ENCODE measurements at places on chromosomes 6 and 20.

- DNase-seq = no peak
Measured at GRCh38 chr6:106181664-106182418, 95.7 kb downstream of the PRDM1 start.

GRCh38 chr6:88872962-88873361 is 90.5 kb downstream of the RNGTT start:
- DNase-seq = no peak

- no peak for DNase-seq
Measured at GRCh38 chr6:116030770-116031169, 29.9 kb downstream of the FRK start.

DNA sequence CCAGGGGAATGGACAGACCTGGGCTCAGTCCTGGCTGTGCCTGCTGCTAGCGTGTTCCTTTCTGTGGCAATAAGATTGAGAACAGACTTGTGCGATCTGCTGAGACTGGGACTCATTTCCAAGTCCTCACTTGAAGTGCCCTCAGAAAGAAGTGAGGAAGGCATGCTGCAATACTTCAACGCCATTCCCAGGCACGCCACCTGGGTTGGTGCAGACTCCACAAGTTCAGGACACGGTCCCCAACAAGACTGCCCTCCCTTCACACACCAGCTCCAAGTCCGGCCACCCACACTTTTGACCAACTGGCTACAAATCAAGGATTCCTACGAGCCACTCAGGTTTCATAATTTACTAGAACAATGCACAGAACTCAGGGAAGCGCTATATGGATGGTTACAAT is 391.8 kb upstream of the SULF2 start:
- no peak for DNase-seq

GRCh38 chr6:99334526-99335127 is 14.8 kb downstream of the FAXC start:
- DNase-seq = no peak

GRCh38 chr20:58303547-58303946 is 6.0 kb upstream of the RAB22A start:
- no peak for DNase-seq

DNA sequence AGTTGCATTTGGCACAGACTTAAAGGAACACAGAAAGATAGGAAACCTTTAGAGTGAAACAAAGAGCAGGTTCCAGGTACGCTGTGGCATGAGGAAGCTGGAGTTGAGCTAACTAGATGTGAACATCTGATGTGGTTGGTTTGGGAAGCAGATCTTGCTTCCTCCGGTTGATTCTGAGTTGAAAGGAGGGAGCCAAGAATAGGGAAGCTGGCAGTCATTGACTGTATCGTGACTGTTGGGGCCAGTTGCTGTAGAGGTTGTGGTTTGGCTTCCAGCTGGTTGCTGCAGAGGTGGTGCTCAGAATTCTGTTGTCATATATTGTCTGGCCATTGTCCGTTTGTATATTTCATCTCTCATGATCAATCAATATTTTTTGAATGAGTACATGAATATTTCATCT is 325.9 kb downstream of the PLCB1 start:
- DNase-seq = no peak

DNA sequence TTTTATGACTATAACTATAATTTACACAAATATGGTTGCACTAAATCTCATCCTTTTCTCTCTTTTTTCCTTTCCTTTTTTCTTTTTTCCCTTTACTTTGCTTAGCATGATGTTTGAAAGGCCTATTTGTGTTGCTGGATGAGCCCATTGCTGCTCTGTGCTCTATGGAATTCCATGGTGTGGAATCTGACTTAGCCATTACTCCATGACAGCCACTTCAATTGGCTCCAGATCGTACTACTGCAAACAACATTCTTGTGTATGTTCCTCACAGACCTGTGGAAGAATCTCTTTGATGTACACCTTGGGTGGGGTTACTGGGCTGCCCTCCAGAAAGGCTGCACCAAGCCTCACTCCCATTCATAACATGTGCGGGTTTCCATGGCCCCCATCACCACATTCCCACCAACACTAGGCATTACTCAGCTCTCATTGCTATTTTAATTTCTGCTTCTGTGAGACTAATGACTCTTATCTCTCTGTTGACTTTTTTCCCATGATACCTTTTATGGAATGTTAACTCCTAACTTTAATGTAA is 979.0 kb downstream of the KIF16B start:
- DNase-seq = no peak

GRCh38 chr6:130466748-130467061 is 100.9 kb downstream of the TMEM200A start:
- DNase-seq = no peak

DNA sequence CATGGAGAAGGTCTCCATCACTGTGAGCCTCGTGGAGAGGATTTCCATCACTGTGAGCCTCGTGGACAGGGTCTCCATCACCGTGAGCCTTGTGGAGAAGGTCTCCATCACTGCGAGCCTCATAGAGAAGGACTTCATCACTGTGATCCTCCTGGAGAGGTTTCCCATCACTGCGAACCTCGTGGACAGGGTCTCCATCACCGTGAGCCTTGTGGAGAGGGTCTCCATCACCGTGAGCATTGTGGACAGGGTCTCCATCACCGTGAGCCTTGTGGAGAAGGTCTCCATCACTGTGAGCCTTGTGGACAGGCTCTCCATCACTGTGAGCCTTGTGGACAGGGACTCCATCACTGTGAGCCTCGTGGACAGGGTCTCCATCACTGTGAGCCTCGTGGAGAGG is 140.4 kb downstream of the ERMARD start:
- no peak for DNase-seq

DNA sequence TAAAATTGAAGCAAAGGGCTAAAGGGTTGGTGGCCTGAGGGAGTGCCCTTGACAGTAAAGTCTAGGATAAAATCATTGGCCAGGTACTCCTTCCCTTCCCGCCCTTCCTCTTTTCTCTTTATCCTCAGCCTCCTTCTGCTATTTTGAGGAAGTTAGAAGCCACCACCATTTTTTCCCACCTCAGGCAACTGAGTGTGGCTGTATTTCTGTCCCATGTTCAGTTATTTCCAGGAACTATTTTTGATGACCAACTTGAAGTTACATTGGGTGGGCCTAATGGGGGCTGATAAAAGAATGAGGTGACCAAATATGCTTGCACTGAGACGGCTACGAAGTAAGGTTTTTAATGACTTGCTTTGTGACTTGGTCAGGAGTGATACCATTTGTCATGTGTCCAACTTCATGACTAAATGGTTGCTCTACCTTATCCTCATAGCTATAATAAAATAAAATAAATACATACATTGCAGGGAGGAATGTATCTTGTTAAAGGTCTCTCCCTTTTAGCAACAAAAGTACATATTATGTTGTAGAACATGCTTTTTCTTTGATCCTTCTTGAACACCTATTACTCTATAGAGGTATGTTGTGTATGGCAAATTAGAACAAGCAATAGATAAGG is 12.0 kb downstream of the PTPN1 start:
- DNase-seq = no peak

GRCh38 chr6:20802596-20802995 is 268.3 kb downstream of the CDKAL1 start:
- no peak for DNase-seq

DNA sequence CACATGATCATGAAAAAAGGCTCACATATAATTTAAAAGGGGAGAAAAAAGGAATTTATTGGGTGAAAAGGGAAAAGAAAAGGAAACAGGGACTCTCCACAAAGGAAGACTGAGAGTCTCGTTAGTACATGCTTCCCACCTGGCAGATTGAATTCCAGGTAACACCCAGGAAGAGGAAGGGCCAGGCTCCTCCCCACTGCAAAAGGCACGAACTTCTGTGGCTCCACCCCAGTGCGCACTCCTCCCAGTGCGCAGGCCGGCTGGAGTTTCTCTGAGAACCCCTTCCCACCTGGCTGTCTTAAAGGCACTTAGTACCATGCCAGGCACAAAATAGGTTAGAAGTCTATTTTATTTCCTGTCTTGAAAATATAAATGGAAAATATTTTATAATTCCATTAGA is 129.8 kb downstream of the COL12A1 start:
- DNase-seq = no peak

DNA sequence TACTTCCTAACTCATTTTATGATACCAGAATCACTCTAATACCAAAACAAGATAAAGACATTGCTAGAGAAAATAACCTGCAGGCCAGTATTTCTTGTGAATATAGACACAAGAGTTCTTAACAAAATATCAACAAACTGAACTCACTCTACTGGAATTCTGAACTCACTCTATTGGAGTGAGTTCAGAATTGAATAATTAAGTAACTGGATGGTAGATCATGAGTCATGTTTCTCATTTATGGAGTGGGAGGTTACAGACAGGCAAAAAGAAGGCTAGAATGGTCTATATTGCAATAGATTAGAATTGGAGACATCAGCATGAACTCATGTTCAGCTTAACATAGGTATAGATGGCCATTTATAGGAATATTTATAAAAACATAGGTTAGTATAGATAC is 26.6 kb upstream of the C6orf58 start:
- DNase-seq = no peak

- no peak for DNase-seq
Measured at GRCh38 chr6:136225496-136225895, 24.6 kb downstream of the MTFR2 start.

DNA sequence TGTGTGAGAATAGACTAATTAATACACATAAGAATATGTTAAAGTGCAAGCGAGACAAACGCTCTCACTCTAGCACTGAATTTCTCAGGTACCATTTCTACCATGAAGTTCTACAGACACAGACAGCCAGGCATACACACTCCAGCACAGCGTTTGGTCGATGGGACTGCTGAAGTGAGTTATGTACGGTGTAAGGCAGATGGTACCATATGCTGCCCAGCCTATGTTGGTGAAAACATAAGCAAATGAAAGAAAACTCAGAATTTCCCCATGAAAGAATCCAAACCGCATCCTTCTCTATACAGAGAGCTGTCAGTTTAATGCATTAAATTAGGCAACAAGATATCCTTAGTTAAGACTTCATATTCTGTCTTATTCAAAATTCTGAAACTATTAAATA is 34.9 kb downstream of the AGPAT4 start:
- DNase-seq = no peak

DNA sequence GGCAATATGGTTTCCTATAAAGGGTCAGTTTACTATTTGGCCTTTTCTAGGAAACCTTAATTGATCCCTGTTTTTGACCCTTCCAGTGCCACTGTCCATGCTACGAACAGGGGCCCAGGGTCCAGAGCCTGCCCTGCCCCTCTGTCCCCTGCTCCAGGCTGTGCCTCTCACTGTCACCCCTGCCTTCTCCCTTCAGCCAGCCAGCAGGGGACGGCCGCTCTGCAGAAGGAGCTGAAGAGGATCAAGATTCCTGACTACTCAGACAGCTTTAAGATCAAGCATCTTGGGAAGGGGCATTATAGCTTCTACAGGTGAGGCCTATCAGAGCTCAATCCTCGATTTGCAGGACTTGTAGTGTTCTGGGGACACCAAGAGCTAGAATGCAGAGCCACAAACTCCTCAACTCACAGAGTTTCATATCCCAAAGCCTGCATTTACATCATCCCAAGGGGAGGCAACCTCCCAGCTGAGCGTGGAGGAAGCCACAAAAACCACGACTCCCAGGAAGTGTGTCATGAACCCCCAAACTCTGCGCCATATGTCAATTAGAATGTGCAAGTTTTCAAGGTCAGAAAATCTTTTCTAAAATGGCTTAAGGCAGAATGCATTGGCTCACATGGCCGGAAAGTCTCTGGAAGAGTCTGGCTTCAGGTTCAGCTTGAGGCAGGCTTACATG is 3.6 kb downstream of the BPI start:
- DNase-seq = no peak

- no peak for DNase-seq
Measured at GRCh38 chr6:113115196-113115595, 741.9 kb upstream of the MARCKS start.

GRCh38 chr6:135810486-135810885 is 41.0 kb upstream of the PDE7B start:
- DNase-seq = no peak

- DNase-seq = no peak
Measured at GRCh38 chr20:39381595-39381994, 419.5 kb downstream of the DHX35 start.

GRCh38 chr6:135088818-135089809 is 34.5 kb upstream of the HBS1L start:
- no peak for DNase-seq

DNA sequence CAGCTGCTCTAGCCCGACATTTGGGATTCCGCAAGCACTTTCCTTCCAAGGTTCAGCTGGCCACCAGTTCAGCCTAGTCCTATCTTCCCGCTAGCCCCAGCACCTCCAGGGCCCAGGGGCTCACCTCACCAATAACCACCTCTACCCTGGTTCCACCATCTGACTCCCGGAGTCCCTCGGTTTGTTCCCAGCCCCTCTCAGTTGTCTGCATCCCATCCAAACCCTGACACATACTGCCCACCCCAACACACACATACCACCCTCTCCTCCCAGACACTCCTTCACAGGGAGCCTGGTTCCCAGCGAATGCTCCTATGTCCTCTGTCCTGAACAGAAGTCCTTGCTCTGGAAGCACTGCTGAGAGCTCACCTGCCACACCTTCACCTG is 418 bp downstream of the TNXB start:
- DNase-seq = no peak

DNA sequence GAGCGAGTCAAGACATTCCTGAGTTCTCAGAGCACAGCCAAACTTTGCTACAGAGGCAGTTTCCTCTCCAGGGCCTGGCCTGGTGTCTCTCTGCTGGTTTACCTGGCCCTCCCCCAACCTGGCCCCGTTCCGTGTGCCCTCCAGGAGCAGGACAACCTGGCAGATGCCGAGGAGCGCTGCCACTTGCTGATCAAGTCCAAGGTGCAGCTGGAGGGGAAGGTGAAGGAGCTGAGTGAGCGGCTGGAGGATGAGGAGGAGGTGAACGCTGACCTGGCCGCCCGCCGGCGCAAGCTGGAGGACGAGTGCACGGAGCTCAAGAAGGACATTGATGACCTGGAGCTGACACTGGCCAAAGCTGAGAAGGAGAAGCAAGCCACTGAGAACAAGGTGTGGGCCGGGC is 39.5 kb downstream of the MYH7B start:
- no peak for DNase-seq

DNA sequence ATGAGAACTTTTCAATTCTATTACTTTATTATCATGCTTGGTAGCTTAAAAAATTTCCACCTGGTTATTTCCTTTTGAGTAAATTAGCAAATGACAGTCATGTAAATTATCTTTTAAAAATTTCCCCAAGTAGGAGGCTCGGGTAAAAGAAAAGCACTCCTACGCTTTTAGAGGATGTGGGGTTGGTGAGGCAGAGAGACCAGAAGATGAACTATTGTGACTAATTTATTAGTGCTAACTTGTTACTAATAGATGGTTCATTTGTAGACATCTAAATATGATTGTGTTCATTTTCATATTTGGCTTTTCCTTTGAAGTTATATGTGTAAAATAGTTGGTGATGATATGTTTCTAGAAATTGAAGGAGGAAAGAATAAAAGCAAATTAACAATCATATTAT is 27.0 kb downstream of the ZNF292 start:
- no peak for DNase-seq

Data from natural killer cell (primary cell).